GM13976 (cell line): ENCODE measurements at places on chromosomes 12 and 14.

DNA sequence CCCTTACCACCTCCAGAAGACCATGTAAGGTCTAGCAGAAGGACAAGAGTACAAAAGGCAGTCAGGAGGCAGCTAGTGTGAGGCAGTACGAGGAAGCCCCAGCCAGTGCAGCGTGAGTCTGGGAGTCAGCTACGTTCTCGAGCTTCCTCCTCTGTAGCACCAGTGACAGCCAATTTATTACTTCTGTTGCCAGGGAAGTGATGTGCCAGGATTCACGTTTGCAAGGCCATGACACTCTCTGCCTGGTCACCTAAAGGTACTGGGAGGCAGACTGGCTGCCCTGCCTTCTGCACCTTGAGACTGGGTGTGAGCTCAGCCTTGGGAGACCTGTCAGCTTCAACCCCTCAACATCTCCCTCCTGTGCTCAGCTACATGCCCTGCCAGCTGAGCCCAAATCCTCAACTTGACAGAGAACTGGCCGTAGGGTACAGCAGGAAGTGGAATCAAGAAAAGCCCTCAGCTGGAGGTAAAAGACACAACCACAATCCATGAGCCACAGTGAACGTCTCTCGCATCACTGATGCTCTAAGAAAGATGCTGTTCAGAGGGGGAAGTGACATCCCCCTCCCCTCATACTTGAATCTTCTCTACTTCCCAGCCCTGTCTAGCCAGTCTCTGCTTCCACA is 182.5 kb upstream of the RGS6 start:
- no peak for DNase-seq

GRCh38 chr12:45329238-45329637 is 113.3 kb downstream of the ANO6 start:
- no peak for DNase-seq

- DNase-seq = no peak
These were observed 56.6 kb downstream of the TTC9 start for GRCh38 chr14:70698288-70698687.

DNA sequence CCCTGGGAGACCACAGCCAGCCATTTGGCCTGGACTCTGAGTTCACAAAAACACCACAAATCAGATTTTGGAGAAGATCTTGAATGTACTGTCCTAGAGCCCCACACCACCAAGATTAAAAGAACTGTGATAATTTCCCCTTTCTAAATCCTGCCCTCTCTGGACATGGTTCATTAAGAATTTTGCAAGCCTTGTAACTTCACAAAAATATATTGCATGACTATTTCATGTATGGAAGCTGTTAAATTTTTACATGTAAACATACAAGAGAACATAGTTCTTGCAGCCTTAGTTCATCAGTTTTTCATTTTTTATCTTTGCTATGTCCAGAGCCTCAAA is 97.0 kb downstream of the SCARB1 start:
- no peak for DNase-seq

- DNase-seq = no peak
These were observed 13.3 kb downstream of the BEST3 start for GRCh38 chr12:69685810-69686209.
